ENCODE measurements at places on chromosomes 7 and 10.

GRCh38 chr7:104818961-104819880, 194.8 kb upstream of the KMT2E start:
- DNase-seq, result no peak

- no peak for DNase-seq
Observed at GRCh38 chr10:11004144-11005077, 13.3 kb upstream of the CELF2 start.

GRCh38 chr7:141114029-141114664, 40.3 kb downstream of the TMEM178B start:
- no peak for DNase-seq

- DNase-seq, result no peak
Observed at GRCh38 chr7:39952374-39952773, 2.3 kb downstream of the CDK13 start.

GRCh38 chr7:50957431-50957830, 174.7 kb upstream of the GRB10 start:
- DNase-seq, result no peak

DNA sequence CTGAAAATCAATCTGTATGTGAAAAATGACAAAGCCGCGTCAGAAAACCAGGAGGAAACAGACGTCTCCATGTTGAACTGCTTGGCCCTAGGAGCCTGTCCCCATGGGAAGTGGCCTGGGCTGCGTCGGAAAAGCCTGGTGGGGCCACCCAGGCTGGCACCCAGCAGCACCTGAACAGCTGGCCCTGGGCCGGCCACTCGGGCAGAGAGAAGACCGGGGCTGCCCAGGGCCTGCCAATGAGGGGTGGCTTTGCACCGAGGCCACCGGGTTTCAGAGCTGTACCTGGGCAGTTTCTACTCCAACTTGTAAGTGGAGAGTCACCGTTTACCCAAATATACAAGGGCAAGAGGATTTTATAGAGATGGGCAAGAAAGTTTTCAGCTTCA, 1.1 kb upstream of the FUOM start:
- DNase-seq, result no peak

GRCh38 chr10:49023752-49024151, 84.1 kb upstream of the LRRC18 start:
- no peak for DNase-seq

DNA sequence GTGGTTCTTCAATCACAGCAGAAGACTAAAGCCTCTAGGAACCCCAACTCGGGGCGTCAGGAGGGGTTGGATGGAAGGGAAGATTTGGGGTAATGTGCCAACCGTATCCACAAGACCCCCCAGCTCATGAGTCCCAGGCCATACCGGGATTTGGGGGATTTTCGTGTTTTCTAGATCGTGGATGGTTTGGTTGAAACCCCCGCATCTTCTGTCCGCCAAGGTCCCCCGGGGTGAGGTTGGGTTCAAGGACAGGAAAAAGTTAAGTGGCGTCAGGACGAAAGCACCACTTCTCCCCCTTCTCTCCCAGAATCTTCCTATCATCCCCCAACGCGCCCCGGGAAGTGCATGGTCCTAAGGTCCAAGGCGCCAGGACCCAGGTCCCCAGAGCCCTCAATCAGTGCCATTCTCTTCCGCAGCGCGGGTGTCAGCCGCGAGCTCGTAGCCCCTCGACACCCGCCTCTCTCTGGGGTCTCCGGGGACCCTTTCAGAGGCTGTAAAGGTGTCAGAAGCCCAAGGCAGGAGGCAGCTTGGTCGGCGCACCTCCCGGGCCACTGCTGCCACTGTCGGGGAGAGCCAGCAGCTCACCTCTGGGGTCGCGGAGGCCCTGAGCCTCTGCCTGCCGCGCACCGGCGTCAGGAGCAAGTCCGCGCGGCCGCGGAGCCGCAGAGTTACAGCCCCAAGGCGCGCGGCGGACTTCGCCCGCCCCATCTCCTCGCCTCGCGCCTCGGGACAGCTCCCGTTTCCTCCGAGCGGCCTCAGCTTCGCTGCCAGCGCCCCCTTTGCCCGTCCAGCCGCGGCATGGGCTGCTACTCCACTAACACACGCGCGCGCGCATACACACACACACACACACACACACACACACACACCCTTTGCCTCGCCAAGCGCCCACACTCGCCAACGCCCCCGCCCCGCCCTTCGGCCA, 1.5 kb downstream of the MKX start:
- no peak for DNase-seq

DNA sequence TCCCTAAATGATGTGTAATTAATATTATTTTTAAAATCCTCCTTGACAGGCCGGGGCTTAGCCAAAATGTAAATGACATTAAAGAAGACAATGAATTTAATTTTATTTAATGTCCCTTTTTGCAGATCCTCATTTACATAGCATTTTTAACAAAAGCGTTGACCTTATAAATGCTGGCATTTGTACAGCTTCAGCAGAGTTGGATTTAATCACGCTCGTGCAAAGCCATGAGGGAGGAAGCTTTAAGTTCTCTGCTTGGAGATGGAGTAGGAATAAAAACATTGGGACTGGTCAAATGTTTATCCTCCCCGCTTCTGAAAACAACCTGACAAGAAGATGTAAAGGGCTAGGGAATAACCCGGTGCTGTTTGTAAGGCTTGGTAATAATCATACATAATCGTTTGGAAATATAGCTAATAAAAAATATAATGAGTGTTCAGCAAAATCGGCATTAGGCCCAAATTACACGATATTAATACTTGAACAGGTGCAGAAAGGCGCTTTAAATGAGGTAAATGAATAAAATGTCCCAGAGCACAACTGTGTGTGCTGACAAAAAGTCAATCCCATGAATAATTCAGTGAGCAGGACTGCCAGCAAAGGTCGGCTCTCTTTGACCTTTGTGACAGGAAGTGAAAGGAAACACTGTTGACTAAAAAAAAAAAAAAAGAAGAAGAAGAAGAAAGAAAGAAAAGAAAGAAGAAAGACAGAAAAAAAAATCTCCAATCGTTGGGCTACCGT, 11.5 kb downstream of the EBF3 start:
- DNase-seq, result no peak

DNA sequence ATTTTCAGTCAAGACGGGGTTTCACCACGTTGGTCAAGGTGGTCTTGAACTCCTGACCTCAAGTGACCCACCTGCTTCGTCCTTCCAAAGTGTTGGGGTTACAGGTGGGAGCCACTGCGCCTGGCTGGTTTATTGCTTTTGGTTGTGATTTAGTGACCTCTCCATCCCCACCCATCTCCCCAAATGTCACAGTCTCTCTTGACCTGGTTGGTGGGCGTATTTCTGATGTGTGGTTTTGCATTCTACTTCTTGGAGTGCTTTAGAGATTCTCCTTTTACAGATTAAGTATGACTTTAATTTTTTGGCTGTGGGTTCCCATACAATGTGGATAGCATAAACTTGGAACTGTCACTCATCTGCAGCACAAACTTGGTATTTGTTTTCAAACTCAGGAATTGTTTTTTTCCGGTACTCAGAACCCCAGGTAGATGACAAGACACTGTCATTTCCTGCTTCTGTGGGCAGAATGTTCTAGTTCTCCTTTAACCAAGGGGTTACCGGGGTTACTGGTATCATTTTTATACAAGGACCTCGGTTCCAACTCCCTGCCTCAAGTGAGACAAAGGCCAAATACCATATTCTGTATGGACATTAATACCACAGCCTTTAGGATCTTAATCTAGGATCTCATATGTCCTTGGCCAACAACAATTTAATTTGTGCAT, 50.5 kb downstream of the MRC1 start:
- no peak for DNase-seq

DNA sequence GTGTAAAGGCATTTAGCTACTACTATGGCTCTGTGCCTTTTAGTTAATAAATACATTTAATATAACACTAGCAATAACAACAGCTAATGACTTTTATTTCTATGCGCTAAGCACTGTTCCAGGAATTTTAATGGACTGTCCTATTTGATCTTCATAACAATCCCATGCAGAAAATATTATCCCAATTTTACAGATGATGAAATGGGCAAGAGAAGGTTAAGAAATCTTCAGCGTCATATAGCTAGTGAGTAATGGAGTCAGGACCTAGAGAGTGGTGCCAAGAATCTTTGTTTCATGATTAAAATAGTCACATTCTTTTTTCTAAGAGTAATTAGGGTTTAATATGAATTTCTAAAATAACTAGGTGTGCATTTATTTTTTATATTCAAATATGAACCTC, 32.4 kb downstream of the ACTA2 start:
- DNase-seq, result no peak

GRCh38 chr10:114709984-114710383, 51.9 kb upstream of the ABLIM1 start:
- no peak for DNase-seq

DNA sequence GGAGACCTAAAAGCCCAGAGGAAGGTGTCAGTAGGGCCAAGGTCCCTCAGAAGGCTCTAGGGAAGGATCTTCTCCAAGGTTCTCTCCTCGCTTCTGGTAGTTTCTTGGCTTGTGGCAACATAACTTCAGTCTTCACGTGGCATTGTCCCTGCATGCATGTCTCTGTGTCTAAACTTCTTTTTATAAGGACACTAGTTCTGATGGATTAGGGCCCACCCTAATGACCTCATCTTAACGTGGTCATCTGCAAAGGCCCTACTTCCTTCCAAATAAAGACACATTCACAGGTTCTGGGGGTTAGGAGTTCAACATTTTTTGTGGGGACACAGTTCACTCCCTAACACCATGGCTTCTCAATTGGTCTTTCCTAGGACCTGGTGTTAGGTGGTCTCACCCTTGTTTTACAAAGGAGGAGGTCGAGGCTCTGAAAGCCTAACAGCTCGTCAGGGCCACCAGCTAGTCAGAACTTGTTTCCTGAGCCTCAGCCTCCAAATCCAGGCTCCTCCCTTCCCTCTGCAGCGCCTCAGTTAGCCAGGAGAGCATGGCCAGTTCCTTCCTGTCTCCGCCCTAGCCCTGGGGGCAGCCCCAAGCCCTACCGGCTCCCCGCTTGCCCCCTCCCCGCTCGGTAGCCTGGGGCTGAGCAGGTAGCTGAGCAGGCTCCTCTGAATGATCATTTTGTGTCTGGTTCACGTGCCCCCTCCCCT, 109.7 kb upstream of the PPIF start:
- no peak for DNase-seq

GRCh38 chr10:123560301-123561140, 105.6 kb upstream of the GPR26 start:
- DNase-seq, result no peak
